ENCODE measurements at places on chromosomes 3 and 15. TPM values are rescaled to one million over a fixed set of nuclear protein-coding genes. Genes with fewer than 3 reads are reported as not detected.

The NBEAL2 gene
- 46.0 TPM for total RNA-seq

The GABRA5 gene
- total RNA-seq: not detected

GRCh38 chr15:79467865-79468586, 35.9 kb downstream of the MINAR1 start:
- no peak overlapping the region for H3K4me3 ChIP-seq
- peaks cover 7% of the 10 kb centered on the region for H3K36me3 ChIP-seq

GRCh38 chr3:71684757-71685386, 40.3 kb downstream of the EIF4E3 start:
- peaks cover 13% of the 10 kb centered on the region for H3K4me1 ChIP-seq
- no peak for DNase-seq
- H3K27ac ChIP-seq: no peak overlapping the region
- peaks cover 5% of the 10 kb centered on the region for H3K36me3 ChIP-seq
- no peak overlapping the region for H3K4me3 ChIP-seq
- no peaks in the 10 kb centered on the region for H3K27me3 ChIP-seq

GRCh38 chr3:26515351-26515750, 107.2 kb upstream of the LRRC3B start:
- H3K27ac ChIP-seq: no peak overlapping the region
- H3K27me3 ChIP-seq: no peaks in the 10 kb centered on the region
- no peaks in the 10 kb centered on the region for H3K36me3 ChIP-seq
- no peaks in the 10 kb centered on the region for H3K4me1 ChIP-seq
- DNase-seq: no peak

- no peaks in the 10 kb centered on the region for H3K27me3 ChIP-seq
- peaks cover 10% of the 10 kb centered on the region for H3K36me3 ChIP-seq
- H3K27ac ChIP-seq: peak within 1 kb of the TSS; percentile 99
- H3K4me1 ChIP-seq: peaks cover 55% of the 10 kb centered on the region
- H3K4me3 ChIP-seq: peak within 1 kb of the TSS; percentile 99
These were observed at the start of gene KLHL6 for GRCh38 chr3:183555541-183556081. TSS of gene KLHL6 (minus strand) at chr3:183555706. CDS start at chr3:183555653, 53 bp downstream.

DNA sequence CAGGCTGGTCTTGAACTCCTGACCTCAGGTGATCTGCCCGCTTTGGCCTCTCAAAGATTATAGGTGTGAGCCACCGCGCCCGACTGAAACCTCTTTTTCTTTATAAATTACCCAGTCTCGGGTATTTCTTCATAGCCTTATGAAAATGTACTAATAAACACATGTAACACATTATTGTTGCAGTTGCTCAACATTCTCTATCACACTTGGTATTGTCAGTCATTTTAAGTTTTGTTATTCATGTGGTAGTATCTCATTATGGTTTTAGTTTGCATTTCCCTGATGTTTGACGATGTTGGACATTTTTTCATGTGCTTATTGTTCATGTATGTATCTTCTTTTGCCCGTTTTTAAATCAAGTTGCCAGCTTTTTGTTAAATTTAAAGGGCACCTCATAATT, 109.7 kb downstream of the TCF12 start:
- H3K4me3 ChIP-seq: no peak overlapping the region
- H3K27ac ChIP-seq: no peak overlapping the region
- H3K4me1 ChIP-seq: peaks cover 53% of the 10 kb centered on the region
- no peak for DNase-seq

All from naive thymus-derived CD8-positive, alpha-beta T cell (primary cell).